Amygdala (tissue), 56 donors: ENCODE measurements at places on chromosomes 1 and 21.
A peak's percentile ranks its signal among the peaks of the same experiment; 100 is the strongest.

GRCh38 chr1:201731592-201731991 is 97.4 kb upstream of the IPO9 start:
- DNase-seq: no peak

DNA sequence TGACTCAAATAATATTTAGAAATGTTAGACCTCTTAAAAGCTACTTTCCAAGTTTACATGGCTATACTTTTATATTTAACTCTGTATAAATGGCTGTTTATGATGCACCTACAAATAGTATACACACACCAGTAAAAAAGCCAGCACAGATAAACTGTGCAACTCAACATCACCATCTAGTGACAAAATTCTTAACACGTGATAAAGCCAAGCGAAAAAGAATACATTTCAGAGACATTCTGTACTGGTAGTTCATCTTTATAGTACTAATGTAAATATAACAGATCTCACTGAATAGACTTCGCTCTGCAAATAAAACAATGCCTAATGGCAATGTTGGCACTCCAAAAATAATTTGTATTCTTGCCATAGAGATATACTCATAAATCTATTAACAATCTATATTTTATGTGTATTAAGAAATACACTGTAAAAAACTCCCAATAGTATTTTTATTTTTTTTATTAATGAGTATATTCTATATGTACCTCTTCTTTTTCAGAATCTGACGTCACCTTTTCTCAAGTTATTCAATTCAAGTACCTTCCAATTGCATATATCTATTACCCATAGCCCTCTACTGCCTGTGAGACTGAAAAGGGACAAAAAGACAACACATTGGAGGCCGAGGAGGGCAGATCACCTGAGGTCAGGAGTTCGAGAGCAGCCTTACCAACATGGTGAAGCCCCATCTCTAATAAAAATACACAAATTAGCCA is 100.2 kb downstream of the DPYD start:
- DNase-seq: no peak

DNA sequence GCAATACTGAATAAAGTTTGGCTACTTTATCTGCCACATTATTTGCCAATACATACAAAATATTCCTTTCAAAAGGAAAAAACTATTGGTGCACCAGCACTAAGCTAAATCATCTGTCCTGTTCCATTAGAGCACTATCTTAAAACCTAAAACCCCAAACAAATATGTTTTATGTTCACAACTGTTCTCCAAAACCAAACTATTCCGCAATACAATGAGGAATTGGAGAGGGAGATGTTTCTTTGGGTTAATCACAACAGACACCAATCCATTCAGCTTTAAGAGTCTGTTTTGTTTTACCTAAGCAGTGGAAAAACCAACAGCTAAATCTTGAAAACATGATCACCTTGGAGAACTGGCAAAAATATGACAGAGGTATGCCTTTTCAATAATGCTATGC is 85.1 kb downstream of the ZNF644 start:
- no peak for DNase-seq

DNA sequence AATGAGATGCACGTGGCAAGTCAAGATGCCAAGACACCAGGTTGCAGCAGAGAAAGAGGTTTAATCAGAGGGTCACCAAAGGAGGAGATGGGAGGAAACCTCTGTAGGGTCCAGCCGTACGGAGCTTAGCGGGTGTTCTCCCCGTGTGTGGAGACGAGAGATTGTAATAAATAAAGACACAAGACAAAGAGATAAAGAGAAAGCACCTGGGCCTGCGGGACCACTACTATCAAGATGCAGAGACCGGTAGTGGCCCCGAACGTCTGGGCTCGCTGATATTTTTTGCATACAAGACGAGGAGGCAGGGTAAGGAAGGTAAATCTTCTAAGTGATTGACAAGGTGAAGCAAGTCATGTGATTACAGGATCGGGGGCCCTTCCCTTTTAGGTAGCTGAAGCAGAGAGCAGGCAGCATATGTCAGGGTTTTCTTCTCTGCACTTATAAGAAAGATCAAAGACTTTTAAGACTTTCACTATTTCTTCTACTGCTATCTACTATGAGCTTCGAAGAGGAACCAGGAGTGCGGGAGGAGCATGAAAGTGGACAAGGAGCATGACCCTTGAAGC is 41.2 kb upstream of the TDRD10 start:
- no peak for DNase-seq

GRCh38 chr1:36977731-36978406 is 56.4 kb downstream of the GRIK3 start:
- no peak for DNase-seq

- peak; percentile 51 for DNase-seq
Observed at GRCh38 chr1:178724728-178725465, at the start of gene RALGPS2. TSS of gene RALGPS2 (plus strand) at chr1:178725244. CDS start at chr1:178776765, 51,521 bp downstream.

DNA sequence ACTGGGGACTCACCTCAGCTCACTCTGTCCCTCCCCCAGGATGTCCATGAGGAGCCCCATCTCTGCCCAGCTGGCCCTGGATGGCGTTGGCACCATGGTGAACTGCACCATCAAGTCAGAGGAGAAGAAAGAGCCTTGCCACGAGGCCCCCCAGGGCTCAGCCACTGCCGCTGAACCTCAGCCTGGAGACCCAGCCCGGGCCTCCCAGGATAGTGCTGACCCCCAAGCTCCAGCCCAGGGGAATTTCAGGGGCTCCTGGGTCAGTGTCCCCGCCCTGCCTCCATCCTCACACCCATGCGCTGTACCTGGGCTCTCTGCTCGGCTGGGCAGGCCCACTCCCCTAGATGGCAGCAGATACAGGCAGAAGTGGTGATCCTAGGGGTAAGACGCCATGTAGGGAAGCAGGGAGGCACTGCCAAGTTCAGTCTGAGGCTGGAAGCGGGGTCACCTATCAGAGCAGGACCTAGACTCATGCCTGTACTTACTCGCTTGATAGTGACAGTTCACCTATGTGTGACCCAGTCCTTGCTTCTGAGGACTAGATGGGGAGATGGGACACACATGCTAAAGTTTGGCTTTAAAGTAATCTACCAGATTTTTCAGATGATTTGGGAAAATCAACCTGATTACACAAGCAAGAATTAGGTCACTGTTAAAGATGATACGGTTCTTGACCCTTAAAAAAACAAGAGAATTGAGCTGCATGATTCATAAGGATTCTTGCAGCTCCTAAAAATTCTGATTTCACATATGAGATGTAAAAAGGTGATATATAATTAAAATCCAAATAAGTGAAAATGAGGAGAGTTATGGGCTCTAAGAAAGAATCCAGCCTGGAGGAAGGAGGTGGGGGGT is 38.7 kb downstream of the ETNK2 start:
- no peak for DNase-seq

GRCh38 chr1:26838474-26839338 is 12.2 kb downstream of the ZDHHC18 start:
- DNase-seq: no peak

GRCh38 chr21:29718081-29718815 is 221.5 kb downstream of the GRIK1 start:
- no peak for DNase-seq

GRCh38 chr1:69441496-69441895 is 126.2 kb upstream of the LRRC7 start:
- no peak for DNase-seq

GRCh38 chr1:30681782-30682181 is 41.6 kb downstream of the MATN1 start:
- DNase-seq: no peak

GRCh38 chr1:7827126-7827955 is 25.5 kb downstream of the UTS2 start:
- no peak for DNase-seq
